ENCODE measurements at places on chromosomes 4 and X. TPM values are rescaled to one million over a fixed set of nuclear protein-coding genes. Genes with fewer than 3 reads are reported as not detected.

Gene ERAS
- total RNA-seq, result not detected

Gene SATL1
- total RNA-seq, result not detected

GRCh38 chrX:68536429-68536828, 37.6 kb downstream of the YIPF6 start:
- peaks cover 8% of the 10 kb centered on the region for H3K36me3 ChIP-seq
- H3K27me3 ChIP-seq, result no peaks in the 10 kb centered on the region
- DNase-seq, result no peak
- no peaks in the 10 kb centered on the region for H3K4me1 ChIP-seq

DNA sequence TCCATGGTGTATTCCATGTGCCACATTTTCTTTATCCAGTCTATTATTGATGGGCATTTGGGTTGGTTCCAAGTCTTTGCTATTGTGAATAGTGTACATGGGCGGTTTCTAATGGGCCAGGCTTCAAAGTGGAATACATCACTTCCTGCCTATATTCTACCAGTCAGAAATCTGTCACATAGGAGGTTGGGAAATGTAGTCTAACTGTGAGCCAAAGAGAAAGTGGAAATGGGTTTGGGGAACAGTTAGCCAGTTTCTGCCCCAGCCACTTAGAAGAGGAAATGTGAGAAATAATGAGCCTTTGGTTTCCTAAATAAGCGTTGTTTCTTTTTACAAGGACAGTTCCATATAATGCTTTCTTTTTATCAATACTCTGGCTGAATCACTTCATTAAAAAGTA, 85.1 kb upstream of the AP1S2 start:
- no peaks in the 10 kb centered on the region for H3K4me1 ChIP-seq
- no peak for DNase-seq
- H3K4me3 ChIP-seq, result no peak overlapping the region
- H3K36me3 ChIP-seq, result no peaks in the 10 kb centered on the region
- H3K27me3 ChIP-seq, result no peaks in the 10 kb centered on the region

DNA sequence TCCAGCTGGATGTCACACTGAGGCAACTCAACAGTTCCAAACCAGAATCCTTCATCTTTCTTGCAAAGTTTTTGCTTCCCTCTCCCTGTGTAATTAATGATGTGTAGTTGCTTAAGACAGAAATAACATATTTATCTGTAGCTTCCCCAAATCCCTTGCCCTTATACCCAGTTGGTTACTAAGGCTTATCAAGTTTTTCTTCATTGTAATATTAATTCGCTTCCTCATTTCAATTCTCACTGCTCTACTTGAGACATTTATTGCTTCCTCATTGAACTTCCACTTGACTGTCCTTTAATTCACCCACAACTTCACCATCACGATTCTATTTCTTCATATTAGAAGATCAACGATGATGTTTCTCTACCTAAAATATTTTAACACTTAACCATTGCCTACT, 386.6 kb upstream of the CPEB2 start:
- no peak for DNase-seq
- H3K4me3 ChIP-seq, result no peak overlapping the region
- H3K4me1 ChIP-seq, result peaks cover 7% of the 10 kb centered on the region
- H3K27ac ChIP-seq, result no peak overlapping the region

GRCh38 chr4:891747-892146, 40.4 kb downstream of the GAK start:
- no peak for DNase-seq
- H3K27ac ChIP-seq, result no peak overlapping the region
- no peaks in the 10 kb centered on the region for H3K4me1 ChIP-seq

- H3K4me1 ChIP-seq, result no peaks in the 10 kb centered on the region
- no peak for DNase-seq
- H3K36me3 ChIP-seq, result no peaks in the 10 kb centered on the region
- no peak overlapping the region for H3K27ac ChIP-seq
- no peaks in the 10 kb centered on the region for H3K27me3 ChIP-seq
These were observed 352.7 kb upstream of the DIPK2B start for GRCh38 chrX:45553417-45553816.

GRCh38 chr4:19254486-19254885, 997.2 kb upstream of the SLIT2 start:
- no peak overlapping the region for H3K4me3 ChIP-seq
- H3K27me3 ChIP-seq, result no peaks in the 10 kb centered on the region
- no peak for DNase-seq
- H3K4me1 ChIP-seq, result no peaks in the 10 kb centered on the region
- no peak overlapping the region for H3K27ac ChIP-seq

Gene NAP1L2
- 8.4 TPM for total RNA-seq

Gene CENPE
- total RNA-seq, result 0.85 TPM

Gene RIBC1
- total RNA-seq, result 0.49 TPM

GRCh38 chr4:168694667-168695066, 197.8 kb downstream of the PALLD start:
- no peaks in the 10 kb centered on the region for H3K27me3 ChIP-seq
- no peak overlapping the region for H3K4me3 ChIP-seq
- peak overlapping the region; percentile 46 for H3K27ac ChIP-seq
- DNase-seq, result no peak
- H3K36me3 ChIP-seq, result peaks cover 7% of the 10 kb centered on the region

Gene F8A3
- total RNA-seq, result 0.19 TPM

GRCh38 chr4:122662701-122663100, 41.8 kb upstream of the IL21 start:
- no peak for DNase-seq
- H3K4me3 ChIP-seq, result no peak overlapping the region
- H3K27ac ChIP-seq, result no peak overlapping the region
- no peaks in the 10 kb centered on the region for H3K36me3 ChIP-seq
- no peaks in the 10 kb centered on the region for H3K27me3 ChIP-seq

GRCh38 chr4:137531986-137532868, at the start of gene PCDH18:
Gene PCDH18 (minus strand): TSS chr4:137532494. CDS start chr4:137532088, 406 bp downstream.
- H3K27ac ChIP-seq, result peak within 1 kb of the TSS; percentile 85
- peaks cover 12% of the 10 kb centered on the region for H3K4me1 ChIP-seq
- DNase-seq, result peak; percentile 85

GRCh38 chrX:13050151-13050550, 5.7 kb upstream of the FAM9C start:
- no peak for DNase-seq
- H3K27ac ChIP-seq, result no peak overlapping the region
- no peaks in the 10 kb centered on the region for H3K36me3 ChIP-seq
- H3K27me3 ChIP-seq, result no peaks in the 10 kb centered on the region

Gene FGB
- not detected for total RNA-seq

DNA sequence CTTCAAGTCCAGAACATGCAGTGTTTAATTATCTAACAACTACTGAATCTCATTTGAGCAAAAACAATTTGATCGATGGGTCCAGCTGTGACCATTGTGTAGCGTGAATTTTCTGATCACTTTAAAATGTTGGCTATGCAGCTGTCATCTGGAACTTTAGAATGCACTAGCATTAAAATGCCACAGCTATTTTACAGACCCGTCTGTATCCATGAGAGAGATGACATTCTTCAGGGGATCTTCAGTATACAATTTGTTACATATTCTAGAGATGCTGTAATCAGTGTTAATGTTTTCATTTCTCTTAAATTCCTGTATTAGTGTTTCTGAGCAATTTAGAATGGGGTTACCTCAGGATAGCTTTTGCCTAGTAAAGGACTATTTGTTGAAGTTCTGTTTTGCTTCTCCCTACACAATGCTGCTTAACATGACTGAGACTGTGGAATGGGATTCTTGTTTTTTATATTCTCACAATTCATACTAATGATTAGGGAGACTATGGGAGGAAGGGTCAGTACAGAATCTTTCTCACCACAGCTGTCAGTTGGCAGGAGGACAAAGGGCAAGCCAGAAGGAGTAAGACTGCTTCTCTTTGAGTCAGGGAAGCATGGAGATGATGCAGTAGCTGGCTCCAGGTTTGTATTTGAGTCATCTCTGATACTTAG, 13.2 kb upstream of the CTSO start:
- H3K27ac ChIP-seq, result no peak overlapping the region
- no peaks in the 10 kb centered on the region for H3K4me1 ChIP-seq
- no peak overlapping the region for H3K4me3 ChIP-seq
- no peak for DNase-seq

DNA sequence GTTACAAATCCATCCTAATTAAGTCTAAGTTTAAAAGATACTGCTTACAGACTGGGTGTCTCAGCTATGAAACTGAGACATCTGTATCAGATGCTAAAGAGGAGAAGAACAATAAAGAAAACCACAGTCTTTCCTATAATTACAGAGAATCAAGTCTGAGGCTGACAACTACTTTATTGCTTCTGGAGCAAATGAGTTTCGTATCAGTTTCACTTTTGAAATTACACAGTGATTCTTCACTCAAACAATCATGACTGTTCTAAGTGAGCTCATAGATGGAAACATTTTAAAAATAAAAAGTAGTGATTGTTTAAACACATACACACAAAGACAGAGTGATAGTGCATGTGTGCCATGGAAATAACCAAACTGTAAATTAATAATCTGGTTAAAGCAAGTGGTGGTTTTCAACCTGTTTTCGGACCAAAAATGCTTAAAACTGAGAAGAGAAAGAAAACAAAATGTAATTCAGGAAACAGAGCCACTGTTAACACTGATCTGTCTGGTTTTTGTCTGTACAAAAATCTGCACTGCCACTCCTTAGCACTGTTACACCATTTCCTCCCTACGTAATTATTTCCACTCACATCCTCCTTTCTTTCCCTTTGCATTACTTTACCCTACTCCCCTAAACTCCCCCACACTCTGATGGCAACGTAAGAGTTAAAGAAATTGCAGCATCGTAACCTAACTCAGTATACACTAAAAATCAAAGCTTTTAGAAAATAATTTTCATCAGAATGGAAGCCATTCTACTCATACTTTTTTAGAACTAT, 12.5 kb downstream of the RFC1 start:
- H3K4me3 ChIP-seq, result peak overlapping the region; percentile 56
- peak overlapping the region; percentile 76 for H3K27ac ChIP-seq
- no peaks in the 10 kb centered on the region for H3K27me3 ChIP-seq
- H3K4me1 ChIP-seq, result peaks cover 25% of the 10 kb centered on the region
- DNase-seq, result no peak

DNA sequence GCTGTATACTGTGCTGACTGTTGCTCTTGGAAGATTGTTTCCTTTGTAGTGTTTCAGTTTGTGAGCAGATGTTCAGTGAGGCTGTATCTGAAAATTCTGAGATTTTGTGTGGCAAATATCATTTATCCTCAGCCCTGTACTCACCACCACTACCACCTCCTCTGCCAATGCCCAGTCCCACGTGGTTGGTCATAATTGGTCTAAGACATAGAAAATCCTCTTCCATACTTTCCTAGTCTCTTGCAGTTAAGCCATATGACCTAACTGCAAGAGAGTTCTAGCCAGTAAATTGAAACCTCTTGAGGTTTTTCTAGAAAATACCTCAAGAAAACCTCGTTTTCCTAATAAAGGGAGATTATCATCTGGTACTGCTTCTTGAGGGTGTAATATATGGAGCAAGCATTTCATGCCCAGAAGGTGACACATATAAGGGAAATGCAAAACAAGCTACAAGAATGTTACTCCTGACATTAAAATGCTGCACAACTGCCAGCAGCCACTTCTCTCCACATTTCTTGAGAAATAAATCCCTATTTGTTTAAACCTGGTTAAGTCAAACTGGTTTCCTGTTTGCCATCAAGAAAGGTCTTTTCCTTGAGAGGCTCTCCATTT, 32.8 kb downstream of the ABCE1 start:
- no peaks in the 10 kb centered on the region for H3K27me3 ChIP-seq
- peaks cover 12% of the 10 kb centered on the region for H3K4me1 ChIP-seq
- H3K27ac ChIP-seq, result no peak overlapping the region
- DNase-seq, result no peak
- peaks cover 38% of the 10 kb centered on the region for H3K36me3 ChIP-seq
- no peak overlapping the region for H3K4me3 ChIP-seq

Gene ITM2A
- total RNA-seq, result 64.4 TPM

DNA sequence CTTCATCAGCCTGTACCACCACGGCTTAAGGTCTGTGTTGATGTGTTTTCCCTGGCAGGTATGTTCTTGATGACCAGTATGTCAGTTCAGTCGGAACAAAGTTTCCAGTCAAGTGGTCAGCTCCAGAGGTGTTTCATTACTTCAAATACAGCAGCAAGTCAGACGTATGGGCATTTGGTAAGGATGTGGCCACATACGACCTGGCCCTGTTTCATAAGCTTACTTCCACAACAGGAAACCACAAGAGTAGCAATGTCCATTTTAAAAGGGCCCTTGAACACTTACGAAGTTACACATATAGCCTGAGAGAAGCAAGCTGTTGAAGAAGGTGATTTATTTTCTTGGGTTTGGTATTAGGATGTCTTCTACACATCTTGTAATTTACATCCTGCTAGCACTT, 46.1 kb downstream of the BMX start:
- DNase-seq, result no peak
- H3K4me1 ChIP-seq, result no peaks in the 10 kb centered on the region
- no peak overlapping the region for H3K4me3 ChIP-seq
- no peaks in the 10 kb centered on the region for H3K36me3 ChIP-seq
- no peaks in the 10 kb centered on the region for H3K27me3 ChIP-seq

DNA sequence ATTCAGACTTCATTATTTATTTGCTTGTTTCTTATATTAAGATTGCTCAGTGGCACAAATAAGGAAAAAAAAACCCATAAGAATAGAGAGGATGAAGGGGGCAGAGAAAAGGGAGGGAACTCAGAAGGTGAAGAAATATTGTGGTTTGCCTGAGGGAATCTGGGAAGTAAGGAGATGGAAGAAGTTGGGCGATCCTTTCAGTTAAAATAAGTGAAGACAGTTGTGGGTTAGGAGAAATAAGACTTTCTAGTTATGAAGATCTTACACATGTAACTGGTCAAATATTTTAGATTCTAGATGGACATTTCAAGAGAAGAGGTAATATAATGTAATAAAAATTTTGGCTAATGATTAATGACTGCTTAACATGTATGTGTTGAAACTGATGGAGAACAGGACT, 138.7 kb upstream of the LIMCH1 start:
- no peaks in the 10 kb centered on the region for H3K36me3 ChIP-seq
- H3K4me3 ChIP-seq, result no peak overlapping the region
- peaks cover 52% of the 10 kb centered on the region for H3K4me1 ChIP-seq
- H3K27me3 ChIP-seq, result no peaks in the 10 kb centered on the region
- DNase-seq, result no peak

- H3K4me3 ChIP-seq, result no peak overlapping the region
- no peak overlapping the region for H3K27ac ChIP-seq
- no peaks in the 10 kb centered on the region for H3K4me1 ChIP-seq
These were observed 140.5 kb upstream of the RAPGEF2 start for GRCh38 chr4:158962393-158962792.

DNA sequence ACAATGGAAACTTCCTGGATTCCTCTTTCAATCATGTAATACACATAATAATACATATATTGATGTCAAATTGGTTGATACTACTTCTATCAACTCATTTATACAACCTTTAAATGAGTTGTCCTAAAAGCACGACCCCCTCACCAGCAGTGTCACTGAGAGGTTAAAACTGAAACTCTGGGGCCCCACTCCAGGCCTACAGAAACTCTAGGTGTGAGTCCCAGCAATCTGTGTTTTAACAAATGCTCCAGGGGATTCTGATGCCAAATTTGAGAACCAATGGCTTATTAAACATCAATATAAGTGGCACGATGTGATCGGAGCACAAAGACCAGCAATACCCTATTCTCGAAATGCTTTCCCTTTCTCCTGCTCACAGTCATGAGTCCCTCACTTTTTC, 47.9 kb downstream of the ATP8A1 start:
- H3K4me3 ChIP-seq, result no peak overlapping the region
- peaks cover 80% of the 10 kb centered on the region for H3K4me1 ChIP-seq
- H3K27me3 ChIP-seq, result no peaks in the 10 kb centered on the region

Gene SHROOM4
- total RNA-seq, result 10.5 TPM
